ENCODE measurements at places on chromosomes 7 and 10.

GRCh38 chr7:104848138-104848990, 165.6 kb upstream of the KMT2E start:
- no peak for DNase-seq

DNA sequence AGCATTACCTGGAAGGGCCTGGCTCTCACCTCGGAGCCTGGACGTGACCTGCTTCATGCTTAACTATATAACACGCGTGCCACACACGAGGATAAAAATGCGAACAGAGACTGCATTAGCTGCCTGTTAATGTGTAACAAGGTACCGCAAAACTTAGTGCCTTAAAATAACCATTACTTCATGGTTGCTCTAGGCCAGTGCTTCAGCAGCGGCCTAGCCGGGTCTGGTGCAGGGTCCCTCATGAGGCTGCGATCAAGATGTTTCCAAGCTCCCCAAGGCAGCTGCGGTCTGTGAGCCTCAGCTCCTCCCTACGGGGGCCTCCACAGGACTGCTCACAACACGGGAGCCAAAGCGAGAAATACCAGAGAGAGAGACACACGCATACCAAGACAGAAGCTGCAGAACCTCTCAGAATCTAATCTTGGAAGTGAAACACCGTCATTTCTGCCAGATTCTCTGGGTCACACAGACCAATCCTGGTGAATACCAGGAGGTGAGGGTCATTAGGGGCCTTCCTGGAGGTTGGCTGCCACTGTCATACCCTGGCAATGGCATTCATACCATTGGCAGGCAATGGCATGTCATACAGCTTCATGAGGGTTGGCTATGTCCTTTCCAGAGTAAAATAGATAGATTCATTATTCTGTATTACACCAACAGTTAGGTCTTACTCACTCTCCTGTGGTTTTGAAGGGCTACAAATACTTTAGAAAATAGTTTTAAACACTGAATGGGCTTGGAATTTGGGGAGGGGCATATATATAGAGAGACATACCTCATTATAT, 94.5 kb downstream of the HIPK2 start:
- DNase-seq: no peak

DNA sequence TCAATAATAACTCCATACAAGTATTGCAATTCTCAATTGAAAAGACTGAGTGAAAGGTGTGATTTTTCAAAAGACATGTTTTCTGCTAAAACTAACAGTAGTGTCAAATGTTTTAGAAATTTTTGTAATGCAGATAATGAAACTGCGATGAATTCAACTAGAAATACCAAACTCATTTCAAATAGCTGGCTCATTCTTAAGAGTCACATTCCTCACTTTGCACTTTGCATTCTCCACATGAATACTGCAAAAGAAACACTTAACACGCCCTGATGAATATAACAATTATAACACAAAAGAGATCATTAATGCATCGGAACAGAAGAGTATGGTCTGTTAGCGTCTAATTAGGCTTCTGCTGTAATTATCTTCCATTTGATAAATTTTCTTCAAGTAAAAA, 15.5 kb upstream of the TSPAN12 start:
- no peak for DNase-seq

GRCh38 chr7:55502858-55503440, 69.4 kb downstream of the VOPP1 start:
- no peak for DNase-seq

DNA sequence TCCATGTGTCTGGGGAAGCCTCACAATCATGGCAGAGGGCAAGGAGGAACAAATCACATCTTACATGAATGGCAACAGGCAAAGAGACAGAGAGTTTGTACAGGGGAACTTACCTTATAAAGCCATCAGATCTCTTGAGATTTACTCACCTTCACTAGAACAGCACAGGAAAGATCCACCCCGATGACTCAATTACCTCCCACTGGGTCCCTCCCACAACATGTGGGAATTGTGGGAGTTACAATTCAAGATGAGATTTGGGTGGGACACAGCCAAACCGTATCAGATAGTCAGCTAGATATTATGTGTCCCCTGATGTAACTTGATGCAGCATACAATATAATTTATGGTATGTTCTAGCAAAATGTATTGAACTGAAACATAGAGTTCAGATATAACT, 14.1 kb upstream of the CEP41 start:
- DNase-seq: no peak

- no peak for DNase-seq
Observed at GRCh38 chr10:75497997-75498883, 66.8 kb downstream of the LRMDA start.

DNA sequence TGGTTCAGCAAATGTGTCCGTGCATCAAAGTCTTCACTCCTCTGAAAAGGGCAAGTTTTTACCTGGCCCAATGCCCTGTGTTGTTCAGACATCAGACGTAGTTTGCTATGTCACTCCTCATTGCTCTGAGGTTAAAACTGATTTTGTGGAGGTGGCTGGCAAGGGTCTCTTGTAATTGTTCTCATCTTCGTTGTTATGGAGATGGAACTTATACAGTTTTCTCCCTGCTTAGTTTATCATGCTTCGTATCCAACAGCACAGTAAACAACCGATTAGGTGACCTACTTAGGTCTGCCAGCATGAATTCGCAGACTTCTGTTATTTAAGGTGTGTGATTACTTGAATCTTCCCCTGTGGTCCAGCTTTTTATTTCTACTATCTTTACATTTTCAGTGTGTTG, 274.1 kb upstream of the SMIM30 start:
- DNase-seq: no peak

GRCh38 chr7:83739527-83739926, 90.6 kb upstream of the SEMA3E start:
- DNase-seq: no peak

- no peak for DNase-seq
Observed at GRCh38 chr7:30855936-30856335, 55.7 kb upstream of the AQP1 start.

- no peak for DNase-seq
Observed at GRCh38 chr10:113808168-113808567, 45.7 kb downstream of the DCLRE1A start.

DNA sequence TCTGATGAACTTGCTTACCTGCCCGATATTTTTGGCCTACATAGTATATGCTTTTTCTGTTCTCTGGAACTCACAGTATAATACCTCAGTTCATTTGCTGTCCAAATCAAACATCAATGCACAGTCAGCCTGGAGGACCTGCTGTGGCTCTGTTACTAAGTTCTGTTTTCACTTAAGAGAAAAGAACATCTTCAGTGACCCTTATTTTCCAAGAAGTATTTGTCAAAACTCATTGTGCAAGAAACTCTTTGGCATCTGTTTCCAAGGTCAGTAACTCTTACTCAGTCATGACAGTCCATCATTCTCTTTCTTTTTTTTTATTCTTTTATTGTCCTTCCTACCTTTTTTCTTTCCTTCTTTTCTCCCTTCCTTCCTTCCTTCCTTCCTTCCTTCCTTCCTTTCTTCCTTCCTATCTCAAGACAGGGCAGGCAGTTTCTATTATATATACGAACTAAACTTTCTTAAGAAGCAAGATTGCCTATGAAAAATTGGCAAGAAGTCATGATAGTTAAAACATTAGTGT, 37.8 kb upstream of the SEM1 start:
- DNase-seq: no peak

DNA sequence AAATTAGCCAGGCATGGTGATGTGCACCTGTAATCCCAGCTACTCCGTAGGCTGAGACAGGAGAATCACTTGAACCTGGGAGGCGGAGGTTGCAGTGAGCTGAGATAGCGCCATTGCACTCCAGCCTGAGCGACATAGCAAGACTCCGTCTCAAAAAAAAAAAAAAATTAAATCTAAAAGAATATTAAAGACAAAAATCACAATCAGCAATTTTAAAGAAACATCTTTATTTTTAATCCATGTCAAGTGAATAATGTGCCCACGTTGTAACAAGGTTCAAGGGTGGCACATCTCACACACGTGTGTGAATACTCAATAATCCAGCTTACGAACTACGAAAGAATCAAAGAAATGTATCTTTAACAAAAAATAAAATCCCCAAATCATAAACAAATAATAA, 23.0 kb downstream of the SLC37A3 start:
- no peak for DNase-seq

DNA sequence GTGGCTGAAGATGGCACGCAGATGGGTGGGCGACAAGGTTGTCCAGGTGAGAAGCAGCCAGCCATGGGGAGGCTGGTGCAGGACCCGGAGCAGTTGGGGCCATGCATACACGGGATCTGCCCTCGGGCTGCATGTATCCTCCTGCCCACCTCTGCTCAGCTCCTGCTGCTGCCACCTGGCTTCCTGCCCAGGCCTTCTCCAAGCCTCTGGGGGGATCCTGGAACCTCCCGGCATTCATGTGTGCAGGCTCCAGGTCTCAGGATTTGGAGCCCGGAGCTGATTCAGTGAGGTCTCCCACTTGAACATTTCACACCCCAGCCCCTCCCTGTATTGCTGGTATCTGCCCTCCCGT, 27.0 kb downstream of the PDGFA start:
- DNase-seq: no peak

DNA sequence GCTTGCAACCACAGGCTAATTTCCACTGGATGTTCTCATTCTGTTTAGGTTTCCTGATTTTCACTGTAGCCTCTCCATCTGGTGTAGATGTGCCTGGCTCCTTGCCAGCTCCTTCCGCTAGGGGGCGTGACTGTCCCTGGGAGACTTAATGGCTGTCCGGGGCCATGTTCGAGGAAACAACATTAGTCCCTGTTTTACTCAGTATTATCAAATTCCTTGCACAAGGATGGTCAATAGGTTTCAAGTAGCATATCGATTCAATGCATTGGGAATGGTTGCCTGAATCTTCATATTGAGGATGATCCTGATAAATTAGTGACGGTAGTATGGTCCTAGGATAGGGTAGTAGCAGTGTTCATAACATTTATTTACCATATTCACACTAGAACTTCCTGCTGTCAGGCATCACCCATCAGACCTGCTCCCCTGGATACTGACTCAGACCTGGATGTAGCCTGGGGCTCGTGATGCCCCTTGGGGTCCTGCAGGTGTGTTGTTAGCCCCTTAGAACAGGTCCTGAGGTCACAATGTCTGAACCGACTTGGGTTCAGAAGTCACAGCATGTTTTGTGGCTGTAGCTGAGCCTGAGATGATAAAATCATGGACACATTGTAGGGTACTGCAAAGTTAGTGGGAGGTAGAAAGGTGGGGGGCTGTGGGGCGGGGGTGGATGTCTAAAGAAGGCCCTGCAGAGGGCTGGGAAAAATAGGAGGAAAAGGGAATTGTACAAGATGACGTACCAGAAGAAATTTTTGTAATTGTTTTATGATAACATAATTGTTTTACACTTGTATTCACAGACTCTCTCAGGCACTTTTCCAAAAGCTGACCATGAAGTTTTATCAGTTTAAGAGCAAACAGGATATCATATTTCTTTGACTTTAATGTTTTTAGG, 8.9 kb upstream of the EXOC6 start:
- no peak for DNase-seq

DNA sequence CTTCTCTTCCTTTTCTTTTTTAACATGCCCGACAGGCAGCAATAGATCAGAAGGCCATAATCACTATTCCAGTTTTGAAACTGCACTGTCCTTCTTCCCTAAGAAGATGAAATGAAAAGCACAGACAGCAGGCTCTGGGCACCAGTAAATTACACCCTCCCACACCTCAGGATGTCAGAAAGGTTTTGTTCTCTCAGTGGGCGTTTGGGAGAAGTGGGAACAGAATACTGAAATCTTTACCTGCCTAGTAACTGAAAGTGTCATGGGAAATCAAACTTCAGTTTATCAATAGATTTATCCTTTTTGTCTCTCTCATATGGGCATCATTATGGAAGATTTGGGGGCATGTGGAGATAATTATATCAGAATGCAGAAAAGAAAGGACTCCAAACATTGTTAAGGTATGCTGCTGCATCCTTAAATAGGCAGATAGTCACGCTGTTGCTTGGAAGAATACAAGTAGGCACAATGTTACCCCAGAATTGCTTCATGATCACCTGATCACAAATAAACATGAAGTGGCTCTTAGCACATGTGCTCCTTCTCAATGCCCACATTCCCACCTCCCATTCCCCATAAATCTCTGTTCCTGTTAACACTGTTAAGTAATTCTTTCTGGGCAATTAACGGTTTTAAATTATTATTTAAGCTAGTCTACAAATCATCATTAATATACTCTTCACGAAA, 113.3 kb downstream of the DOCK4 start:
- DNase-seq: no peak

DNA sequence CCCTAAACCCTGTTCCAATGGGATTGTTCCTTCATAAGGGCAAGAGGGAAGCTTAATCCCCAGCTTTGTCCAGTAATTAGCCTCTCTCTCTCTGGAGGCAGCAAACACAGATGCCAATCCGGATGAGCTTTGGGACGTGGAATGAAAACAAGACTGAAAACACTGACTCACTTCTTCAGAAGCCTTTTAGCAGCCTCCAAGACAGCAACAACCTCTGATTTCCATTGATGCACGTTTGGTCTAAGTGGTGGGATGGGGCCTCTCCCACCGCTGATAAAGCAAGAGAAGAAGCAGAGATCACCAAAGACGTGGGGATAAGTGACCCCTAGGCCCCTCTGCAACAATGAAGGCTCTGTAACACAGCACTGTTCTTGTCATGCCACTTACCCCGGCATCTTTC, 5.8 kb upstream of the GFRA1 start:
- DNase-seq: no peak

GRCh38 chr10:13882119-13882711, 295.4 kb downstream of the PRPF18 start:
- DNase-seq: no peak

- no peak for DNase-seq
Observed at GRCh38 chr10:31612082-31612481, 293.1 kb downstream of the ZEB1 start.

- no peak for DNase-seq
Observed at GRCh38 chr10:31017534-31018355, 13.9 kb downstream of the ZNF438 start.

DNA sequence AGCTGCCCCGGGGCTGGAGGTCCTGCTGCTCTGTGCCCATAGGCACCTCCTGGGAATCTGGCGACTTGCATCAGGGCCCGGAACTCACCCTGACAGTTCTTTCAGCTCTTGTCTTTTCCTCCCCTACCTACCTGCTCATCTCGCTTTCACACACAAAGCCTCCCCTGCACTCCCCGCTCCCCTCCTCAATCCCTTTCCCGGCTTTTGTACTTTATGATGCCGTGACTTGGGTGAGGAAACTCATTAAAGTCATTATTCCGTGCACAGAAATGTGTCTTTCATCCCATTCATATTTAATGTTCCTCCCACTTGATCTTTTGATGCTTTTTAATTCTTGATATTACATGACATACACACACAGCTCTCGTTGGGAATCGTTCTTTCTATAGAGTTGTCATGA, 218.6 kb downstream of the RPS24 start:
- DNase-seq: no peak

- DNase-seq: no peak
Observed at GRCh38 chr7:33922820-33923219, 17.5 kb downstream of the BMPER start.

GRCh38 chr10:30448092-30448491, 14.1 kb downstream of the MAP3K8 start:
- no peak for DNase-seq

DNA sequence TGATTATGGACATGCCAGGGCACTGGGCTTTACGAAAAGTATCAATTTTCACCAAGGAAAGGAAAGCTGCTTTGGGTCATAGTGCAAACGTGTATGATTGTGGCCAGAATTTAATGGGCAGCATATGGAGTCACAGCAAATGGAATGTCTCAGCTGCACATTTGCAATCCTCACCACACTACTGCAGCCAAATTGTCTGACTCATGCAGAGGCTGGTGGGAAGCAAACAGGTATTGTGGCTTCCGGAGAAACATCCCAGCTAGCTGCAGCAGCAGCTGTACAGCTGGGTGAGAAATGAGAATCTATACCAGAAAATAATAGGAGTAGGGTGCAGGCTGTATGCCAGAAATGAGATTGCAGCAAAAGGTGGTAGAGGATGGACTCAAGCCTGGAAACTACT, 374.7 kb upstream of the VWC2 start:
- no peak for DNase-seq
